ENCODE measurements at places on chromosomes 11 and 22.
A peak's percentile ranks its signal among the peaks of the same experiment; 100 is the strongest.

DNA sequence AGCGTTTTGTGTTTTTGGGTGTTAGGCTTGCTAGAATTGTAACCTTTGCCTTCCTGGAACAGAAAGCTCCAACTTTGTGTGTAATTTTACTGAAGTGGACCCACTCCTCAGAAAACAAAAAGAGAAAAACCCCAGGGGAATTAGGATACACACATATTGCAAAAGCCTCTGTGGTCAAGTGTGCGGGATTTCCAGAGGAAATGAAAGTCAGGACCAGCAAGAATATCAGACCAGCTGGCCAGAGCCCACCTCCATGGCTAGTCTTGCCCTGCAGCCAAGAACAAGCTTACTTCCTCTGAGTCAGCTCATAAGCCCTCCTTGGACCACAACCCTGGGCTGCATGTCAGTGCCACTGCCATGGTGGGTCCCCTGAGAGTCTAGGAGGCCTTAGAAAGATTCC lies 37.0 kb upstream of the FTH1 start:
- no peak for DNase-seq

GRCh38 chr11:114031246-114031966 lies 28.1 kb upstream of the ZBTB16 start:
- no peak for DNase-seq

DNA sequence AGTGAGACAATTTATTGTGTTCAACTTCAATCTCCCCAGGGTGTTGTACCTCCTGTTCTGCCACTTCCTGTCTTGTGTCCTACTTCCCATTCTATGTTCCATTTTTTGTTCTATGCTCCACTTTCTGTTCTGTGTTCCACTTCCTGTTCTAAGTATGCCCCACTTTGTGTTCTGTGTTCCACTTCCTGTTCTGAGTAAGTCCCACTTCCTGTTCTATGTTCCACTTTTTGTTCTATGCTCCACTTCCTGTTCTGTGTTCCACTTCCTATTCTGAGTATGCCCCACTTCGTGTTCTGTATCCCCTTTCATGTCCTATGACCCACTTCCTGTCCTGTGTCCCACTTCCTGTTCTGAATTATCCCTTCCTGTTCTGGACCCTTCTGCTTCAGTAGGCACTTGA lies 732.7 kb downstream of the TBC1D22A start:
- DNase-seq = no peak

DNA sequence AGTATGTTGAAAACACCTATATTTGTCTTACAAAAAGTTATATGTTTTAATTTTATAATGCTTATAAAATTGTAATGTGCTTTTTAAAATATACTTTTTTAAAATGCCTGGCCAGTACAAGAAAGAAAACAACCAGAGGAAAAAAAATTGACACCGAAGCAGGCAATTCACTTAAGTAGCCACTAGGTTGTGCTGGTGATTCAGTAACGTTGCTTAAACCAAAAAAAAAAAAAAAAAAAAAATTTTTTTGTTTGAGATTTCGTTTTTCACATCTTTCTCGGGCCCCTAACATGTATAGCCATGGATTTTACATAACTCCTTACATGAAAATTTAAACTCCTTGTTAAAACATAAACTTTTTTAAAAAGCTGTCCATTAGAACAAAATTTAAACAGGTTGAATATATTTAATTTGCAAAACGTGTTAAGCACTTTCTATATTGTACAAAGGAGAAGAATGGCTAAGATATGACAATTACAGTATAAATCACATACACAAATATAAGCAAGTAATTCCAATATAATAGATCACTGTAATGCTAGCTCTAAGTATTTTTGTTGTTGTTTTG lies 9.2 kb downstream of the OR8B4 start:
- no peak for DNase-seq

DNA sequence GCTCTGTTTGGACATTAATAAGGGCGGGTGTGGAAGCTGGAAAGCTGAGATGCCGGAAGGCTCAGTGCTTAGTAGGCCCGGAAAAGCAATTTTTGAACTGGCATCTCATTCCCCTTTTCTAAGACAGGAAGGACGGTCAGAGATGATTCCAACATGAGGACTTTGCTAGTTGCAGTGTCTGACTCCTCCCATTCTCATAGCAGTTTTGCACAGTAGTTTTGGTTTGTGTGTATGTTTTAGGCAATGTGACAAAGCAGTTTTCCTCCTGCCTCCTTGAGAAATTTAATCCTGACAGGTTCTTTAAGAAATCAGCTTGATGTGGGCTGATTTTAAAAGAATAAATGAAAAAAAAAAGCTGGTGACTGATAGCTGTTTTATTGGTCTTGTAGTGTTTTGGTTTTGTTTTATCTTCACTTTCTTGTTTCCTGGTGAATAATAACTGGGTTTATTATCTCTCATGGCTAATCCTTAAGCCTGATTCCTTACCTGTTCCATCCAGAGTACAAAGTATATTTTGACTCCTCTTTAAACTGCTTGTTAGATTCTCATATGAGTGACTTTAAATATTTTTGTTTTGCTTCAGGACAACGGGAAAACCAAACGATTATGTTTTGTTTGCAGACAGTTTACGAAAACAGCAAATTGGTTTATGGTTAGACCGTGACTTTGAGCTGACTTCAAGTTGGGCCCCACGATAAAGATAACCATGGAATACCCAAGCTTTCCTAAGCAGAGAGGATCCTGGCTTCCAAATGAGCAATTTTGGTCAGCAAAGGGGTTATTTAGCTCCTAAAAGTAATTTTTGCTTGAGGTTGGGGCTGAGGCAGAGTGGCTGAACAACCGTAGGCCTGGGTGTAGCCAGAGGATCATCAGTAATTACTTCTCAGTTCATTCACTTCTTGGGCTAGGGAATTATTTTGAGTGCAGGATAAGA lies 3.4 kb downstream of the PTPRJ start:
- no peak for DNase-seq

DNA sequence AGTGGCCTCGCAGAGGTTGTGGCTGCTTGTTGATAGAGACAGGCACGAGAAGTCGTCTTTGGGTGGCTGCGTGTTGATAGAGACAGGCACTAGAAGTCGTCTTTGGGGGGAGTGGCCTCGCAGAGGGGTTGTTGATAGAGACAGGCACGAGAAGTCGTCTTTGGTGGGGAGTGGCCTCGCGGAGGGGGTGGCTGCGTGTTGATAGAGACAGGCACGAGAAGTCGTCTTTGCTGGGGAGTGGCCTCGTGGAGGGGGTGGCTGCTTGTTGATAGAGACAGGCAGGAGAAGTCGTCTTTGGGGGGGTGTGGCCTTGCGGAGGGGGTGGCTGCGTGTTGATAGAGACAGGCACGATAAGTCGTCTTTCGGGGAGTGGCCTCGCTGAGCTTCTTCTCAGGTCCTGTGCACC lies 328.8 kb downstream of the TBC1D22A start:
- no peak for DNase-seq

- DNase-seq = no peak
These were observed 56.3 kb upstream of the DDI1 start for GRCh38 chr11:103980108-103980507.

DNA sequence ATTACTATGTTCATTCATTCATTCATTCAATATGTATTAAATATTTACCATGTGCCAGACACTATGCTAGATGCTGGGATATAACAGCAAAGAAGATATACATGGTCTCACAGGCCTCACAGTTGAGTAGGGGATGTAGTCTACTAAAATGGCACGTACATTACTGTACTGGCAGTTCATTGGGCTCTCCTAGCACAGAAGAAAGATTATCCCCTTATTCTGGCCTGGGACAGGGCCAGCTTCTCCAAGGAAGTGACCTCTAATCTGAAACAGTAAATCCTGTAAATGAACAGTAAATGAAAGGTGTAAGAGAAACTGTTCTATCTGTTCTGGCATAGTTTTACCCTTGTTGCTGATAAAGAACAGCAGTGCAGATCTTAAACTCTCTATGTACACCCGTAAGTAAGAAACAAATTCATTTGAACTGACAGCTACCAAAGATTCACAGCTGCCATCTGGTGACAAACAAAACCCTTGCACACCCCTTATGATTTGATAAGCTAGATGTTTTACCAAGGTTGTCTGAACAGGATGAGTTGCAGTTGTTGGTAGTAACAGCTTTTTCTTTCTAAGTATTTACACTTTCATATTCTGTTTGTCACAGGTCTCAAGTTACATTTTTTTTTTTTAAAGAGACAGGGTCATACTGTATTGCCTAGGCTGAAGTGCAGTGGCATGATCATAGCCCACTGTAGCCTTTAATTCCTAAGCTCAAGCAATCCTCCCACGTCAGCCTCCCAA lies 263.1 kb downstream of the TMEM135 start:
- DNase-seq = no peak

DNA sequence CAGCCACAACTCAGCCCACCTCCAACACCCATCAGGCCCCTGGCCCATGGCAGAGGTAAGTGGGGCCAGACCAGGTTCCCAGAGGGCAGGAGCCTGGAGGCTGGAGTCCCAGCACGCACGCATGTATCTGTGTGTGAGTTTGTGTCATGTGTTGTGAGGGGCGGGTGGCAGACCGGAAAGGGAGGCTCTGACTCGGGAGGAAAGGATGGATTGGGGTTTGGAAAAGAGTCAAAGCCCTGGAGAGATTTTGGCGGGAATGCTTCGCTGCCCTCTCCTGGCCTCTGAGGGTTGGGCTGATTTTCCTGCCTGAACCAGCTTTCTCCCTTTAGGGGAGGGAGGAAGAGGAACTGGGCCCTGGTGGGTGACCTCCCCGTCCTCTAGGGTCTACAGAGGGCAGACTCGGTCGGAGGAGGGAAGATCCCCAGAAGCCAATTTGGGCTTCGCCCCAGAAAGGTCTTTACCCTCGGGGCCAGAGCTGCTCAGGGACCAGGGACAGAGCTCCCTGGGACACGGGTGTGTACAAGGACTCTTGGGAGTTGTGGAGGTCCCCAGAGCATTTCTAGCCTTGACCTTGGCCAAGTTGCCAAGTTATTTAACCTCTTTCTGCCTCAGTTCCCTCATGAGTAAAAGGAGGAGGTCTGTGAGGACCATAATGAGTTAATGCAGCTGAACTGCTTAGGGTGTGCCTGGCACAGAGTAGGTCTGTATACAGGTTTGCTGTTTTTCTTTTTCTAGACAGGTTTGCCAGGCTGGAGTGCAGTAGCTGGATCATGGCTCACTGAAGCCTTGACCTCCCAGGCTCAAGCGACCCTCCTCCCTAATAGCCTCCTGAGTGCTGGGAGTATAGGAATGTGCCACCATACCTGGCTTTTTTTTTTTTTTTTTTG lies 6.9 kb downstream of the C11orf68 start:
- no peak for DNase-seq

- DNase-seq = no peak
These were observed 27.2 kb downstream of the PPFIBP2 start for GRCh38 chr11:7540830-7541555.

- peak; percentile 9 for DNase-seq
These were observed 147.3 kb downstream of the FEZ1 start for GRCh38 chr11:125348674-125349309.

DNA sequence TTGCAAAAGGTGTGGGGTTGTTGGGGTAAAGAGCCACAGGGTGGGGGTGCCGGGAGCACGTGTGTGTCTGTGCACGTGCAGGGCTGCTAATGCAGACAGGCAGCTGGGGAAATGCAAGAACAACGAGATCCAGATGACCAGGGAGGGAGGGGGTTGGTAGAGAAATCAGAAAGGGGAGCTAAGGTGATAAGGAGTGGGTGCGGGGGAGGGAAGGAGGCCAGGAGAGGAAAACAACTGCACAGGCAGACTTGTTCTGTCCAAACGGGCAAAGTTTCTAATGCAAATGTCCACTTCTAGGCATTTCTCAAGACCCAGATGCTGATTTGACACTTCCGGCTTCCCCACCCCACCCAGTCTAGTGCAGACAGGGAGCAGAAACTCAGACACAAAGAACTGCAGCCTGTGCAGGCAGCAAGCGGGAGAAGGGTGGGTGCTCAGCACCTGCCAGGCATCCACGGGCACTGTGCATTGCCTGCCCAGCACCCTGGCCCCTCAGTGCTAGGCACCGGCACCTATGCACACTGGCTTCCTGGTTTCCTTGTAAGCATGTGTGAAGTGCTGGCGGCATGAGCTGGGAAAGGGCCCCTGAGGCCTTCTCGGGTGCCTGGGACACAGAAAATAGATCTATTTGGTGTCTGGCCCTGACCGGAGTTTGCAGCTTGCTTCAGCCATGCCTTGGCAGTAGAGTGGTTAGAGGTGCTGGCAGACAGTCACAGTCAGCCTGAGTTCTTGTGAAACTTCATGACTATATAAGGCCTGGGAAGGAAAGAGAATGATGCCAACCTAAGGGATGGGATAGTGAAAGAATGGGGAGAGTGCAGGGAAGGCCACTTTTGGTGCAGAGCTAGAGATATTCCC lies 220.1 kb upstream of the SORL1-AS1 start:
- no peak for DNase-seq

GRCh38 chr11:34904421-34904955 lies 11.7 kb downstream of the APIP start:
- DNase-seq = no peak

- no peak for DNase-seq
These were observed 11.1 kb upstream of the OR8B3 start for GRCh38 chr11:124409906-124410305.

DNA sequence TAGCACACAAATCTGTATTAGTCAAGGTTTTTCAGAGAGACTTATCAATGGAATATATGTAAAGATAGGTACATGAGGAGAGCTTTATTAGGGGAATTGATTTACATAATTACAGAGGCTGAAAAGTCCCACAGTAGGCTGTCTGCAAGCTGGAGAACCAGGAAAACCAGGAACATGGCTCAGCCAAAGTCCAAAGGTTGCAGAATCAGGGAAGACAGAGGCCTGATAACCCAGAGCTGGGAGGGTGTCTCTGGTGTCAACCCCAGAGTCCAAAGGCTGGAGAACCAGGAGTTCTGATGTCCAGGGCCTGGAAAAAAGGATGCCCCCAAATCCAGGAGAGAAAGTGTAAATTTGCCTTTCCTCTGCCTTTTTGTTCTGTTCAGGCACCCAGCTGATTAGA lies 16.3 kb upstream of the OR5F1 start:
- no peak for DNase-seq

DNA sequence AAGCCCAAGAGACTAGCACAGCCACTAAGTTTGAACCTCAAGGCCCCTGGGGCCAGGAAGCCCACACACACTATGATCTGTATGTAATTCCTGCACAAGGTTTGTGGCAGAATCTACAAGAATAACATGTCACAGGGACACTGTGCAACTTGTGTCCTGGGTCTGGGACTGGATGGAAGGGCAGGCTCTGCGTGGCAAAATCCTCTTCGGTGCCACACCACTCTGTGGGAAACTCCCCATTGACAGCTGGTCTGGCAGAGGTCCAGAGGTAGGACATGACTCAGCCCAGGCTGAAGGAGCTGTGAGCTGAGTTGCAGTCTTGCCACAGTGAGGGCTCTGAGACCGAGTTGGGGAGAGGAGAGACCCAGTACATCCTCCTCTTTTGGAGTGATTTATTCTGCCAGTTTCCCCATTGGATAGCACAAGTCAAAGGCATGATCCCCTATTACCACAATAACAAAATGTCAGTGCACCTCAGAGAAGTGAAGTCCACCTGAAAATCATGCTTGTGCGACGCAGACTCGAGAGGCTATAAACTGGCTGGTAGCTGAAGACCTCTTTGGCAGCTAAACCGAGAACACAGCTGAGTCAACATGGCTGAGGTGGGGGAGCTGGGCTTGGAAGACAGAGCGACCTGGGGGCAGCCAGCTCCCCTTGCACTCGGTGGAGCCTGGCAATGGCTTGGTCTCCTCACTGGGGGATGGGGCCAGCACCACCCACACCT lies 23.3 kb upstream of the SERPIND1 start:
- DNase-seq = no peak

All from stimulated activated CD4-positive, alpha-beta T cell treated with anti-CD3 and anti-CD28 coated beads, TNF-alpha, amount 100 ng/mL, for 1 hour (primary cell).